NCI-H2227 treated with DMSO at 0.1 percent for 48 hours (cell line): ENCODE measurements at places on chromosomes 2 and 18.

GRCh38 chr2:43853141-43854081 lies 14.6 kb downstream of the ABCG8 start:
- no peak for DNase-seq

DNA sequence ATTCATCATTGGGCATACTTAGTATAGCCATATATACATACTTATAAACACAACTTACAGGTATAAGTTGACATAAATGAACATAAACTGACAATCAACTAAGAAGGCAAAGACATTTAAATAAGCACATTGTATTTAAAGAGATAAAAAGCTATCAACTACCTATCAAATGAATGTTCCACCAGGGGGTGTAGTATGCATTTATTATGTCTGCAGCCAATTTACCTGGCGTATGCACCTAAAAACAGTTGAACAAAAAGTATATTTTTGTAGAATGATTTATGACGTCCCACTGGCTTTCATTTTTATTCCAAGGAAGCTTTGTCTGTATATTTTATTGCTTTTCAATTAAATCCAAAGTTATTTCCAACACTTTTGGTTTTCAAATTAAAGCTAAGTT lies 323.5 kb downstream of the AFF3 start:
- no peak for DNase-seq

DNA sequence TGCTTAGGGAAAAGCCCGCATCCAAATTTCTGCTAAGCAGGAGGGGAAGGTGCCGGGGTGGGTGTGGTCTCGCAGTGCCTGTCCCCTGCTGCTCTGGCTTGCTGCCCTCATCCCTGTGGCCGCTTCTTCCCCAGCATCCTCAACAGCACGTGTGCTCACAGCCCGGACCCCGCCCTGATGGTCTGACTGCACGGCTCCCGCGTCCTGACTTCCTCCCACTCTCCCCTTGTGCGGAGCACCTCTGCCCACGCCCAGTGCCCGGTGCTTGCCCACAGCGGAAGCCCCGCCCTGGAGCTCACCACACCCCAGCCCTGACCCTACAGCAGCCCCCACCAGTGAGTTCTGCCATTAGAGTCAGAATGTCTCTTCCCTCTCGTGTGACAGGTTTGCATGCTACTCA lies 277.9 kb downstream of the NDUFA10 start:
- no peak for DNase-seq

DNA sequence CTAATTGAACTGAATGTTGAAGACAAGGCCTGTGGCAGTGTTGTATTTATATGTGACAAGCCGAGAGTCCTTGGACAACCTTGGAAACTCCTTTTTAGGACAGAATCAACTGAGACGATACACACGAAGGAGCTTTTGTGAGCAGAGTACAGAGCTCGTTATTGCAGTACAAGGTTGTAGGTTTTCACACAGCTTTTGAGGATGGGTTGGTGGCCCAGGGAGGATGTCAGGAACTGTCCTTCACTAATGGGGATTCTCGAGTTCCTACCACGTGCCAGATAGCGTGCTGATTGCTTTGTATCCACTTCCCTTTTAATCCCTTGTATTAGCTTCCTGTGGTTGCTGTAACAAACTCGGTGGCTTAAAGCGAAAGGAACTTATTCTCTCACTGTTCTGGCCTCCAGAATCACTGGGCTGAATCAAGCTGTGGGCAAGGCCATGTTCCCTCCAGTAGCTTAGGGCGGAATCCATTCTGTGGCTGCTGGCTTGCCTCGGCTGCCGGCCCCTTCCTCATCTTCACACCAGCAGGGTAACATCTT lies 20.2 kb downstream of the INPP4A start:
- no peak for DNase-seq

DNA sequence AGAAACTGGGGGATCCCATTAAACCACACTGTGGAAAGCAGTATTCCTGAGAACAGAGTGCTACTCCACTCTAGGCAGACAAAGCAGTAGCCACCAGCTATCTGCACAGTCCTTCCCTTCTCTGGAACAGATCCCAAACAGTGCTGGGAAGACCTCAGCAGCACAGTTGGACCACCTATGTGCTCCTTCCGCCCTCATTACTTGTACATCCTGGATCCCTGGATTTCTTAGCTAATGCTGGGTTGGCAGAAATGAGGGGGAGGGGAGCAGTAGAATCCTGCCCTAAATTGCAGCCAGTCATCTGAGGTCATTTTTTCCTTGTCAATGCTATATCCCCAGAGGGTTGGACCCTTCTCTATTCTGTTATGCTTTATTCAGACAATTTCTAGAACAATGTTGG lies 13.8 kb upstream of the MALT1 start:
- DNase-seq: no peak

DNA sequence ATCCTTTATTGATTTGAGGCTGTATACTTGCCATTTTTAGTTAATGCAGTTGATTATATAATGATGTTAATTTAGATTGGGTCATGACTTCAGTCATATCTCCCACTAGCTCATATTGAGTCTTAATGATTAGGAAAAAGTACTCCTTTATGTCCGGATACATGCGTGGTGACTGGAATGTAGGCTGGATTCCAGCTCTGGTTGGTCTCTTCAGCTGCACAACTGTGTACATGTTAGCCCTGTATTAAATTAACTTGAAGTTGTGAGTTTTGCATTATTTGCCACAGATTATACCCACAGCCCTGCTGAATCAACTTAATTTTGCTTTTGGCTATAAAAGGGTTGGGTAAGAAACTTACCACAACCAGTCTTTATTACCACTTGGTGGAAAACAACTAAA lies 22.5 kb downstream of the MOB4 start:
- no peak for DNase-seq

- DNase-seq: peak; percentile 4
Measured at GRCh38 chr2:12074126-12074844, 327.9 kb downstream of the LPIN1 start.

- no peak for DNase-seq
Measured at GRCh38 chr2:219570194-219570923, 980 bp downstream of the OBSL1 start.
